ENCODE measurements at places on chromosomes 3 and 15. TPM values are rescaled to one million over a fixed set of nuclear protein-coding genes. Genes with fewer than 3 reads are reported as not detected.

- no peak for DNase-seq
Observed at GRCh38 chr15:101600035-101600434, 52.1 kb downstream of the TM2D3 start.

HCLS1 gene
- 0.57 TPM for total RNA-seq

DNA sequence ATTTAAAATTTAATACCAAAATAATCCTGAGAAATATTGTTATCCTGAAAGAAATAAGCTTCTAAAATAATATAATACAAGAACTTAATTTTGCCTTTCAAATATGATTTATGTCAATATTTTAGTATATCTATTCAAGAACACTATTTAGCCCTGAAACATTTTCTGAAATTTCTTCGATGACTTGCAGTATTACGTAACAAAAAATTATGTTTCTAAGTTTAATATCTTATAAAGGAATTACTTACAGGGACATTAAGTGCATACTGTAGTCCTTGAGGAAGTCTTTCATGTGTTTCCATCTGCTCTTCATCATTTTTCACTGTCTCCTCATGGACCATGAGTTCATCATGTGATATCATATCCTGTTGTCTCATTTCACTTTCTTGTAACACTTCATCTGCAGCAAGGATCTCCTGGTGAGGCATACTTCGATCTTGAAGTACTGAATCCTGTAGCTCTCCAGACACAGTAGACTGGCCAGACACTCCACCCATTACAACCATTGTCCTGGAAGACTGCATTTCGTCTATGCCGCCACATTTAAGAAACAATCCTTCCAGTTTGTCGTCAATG lies 62.0 kb downstream of the ZNF148 start:
- DNase-seq = no peak

FGF12 gene
- total RNA-seq = 1.1 TPM

DNA sequence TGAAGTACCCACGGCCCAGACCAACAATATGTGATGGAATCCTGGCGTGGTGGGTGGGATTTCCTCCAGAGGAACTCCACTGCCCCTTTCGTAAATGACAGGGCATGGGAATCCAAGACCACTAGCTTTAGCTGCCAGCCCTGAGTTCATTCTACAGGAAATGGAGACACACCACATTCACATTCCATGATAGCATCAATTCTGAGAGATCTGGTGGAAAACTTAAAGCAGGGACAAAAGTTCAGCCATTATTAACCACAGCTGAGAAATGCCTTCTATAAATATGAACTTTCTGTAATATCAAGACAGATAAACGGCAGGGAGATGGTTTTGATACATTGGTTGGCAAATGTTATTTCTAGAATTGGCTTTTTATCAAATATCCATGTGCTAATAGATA lies 98.2 kb downstream of the FBN1 start:
- no peak for DNase-seq

Data from cardiac muscle cell (in vitro differentiated cells and primary cell).